Left renal cortex interstitium (tissue), 4 donors: ENCODE measurements at places on chromosomes 3 and 15. TPM values are rescaled to one million over a fixed set of nuclear protein-coding genes. Genes with fewer than 3 reads are reported as not detected.

ASB14 gene
- 0.52 TPM for polyA plus RNA-seq

VIPR1 gene
- 1.1 TPM for polyA plus RNA-seq

GOLGA6L4 gene
- 25.2 TPM for polyA plus RNA-seq

GRCh38 chr3:178370387-178370786, 165.8 kb upstream of the KCNMB2 start:
- DNase-seq: no peak

DNA sequence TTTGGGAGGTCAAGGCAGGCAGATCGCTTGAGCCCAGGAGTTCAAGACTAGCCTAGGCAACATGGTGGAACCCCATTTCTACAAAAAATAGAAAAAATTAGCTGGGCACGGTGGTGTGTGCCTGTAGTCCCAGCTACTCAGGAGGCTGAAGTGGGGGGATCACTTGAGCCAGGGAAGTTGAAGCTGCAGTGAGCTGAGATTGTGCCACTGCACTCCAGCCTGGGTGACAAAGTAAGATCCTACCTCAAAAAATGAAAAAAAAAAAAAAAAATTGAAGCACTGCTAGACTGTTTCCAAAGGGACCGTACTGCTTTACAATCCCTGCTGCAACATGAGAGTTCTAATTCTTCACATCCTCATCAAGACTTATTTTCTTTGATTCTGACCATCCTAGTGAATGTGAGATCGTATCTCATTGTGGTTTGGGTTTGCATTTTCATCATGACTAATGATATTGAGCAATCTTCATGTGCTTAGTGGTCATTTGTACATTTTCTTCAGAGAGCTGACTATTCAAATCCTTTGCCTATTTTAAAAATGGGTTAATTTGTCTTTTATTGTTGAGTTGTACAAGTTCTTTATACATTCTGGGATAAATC, 10.8 kb downstream of the CMTM8 start:
- no peak for DNase-seq

GRCh38 chr3:150830094-150830681, 67.2 kb upstream of the SIAH2 start:
- DNase-seq: no peak

DNA sequence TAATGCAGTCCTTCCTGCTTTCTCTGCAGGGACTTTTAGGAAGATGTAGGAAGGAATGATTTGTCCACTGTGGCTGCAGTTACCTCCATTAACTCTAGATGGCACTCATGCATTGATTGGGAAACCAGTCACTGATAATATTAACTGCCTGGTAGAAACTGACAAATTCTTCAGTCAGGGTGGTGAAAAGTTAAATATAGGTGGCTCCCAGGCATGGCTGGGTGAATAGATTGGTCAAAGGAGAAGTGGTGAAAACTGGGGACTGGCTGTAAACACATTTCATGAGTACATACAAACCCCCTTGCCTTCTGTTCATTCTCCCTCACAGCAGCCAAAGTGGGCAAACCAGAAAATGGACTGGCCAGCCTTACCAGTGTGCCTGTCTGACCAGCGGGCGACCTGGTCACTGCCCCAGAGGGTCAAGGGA, 333.4 kb downstream of the THSD4 start:
- DNase-seq: no peak

RPP25 gene
- polyA plus RNA-seq: 2.8 TPM

GRCh38 chr3:194294895-194295214, 56.3 kb downstream of the CPN2 start:
- no peak for DNase-seq

DNA sequence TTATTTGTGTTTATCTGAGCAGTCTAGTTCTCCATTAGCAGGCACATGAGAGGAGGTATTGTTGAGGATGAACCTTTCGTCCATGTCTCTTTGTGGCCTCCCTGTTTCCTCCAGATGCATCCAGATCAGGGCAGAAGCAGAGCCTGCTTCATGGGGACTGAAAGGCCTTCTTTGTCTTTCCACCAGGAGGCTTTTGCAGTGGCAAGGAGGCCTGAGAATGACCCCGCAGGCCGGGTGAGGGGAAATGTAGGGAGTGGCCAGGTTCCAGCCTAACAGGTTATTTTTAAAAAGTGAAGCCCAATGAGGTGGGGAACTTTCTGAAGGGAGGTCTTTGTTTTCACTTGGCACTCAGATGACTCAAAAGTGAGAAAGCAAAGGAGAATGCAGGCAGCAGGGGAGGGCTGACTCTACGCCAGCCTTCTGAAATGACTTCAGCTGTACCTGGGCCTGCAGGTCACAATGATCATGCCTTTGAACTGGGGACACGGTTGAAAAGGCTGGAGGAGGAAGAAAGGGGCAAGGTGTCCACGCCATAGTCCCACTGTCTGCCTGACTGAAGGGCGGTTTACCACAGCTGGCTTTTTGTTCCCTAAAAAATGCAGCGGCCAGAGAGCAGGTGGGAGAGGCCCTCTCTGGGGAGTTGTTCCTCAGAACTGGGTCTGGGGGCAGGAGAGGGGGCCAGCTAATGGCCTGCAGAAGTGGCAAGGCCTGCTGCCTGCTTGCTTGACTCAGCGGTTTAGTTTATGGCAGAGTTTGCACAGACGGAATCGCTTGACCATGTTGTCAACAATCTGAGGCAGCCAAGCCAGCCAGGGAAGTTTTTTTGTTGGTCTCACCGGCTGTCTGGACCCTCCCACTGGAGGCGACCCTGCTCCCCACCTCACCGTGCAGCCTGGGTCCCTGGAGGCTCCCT, 28.7 kb downstream of the CMTM7 start:
- DNase-seq: no peak

PSTPIP1 gene
- polyA plus RNA-seq: 2.4 TPM

DNA sequence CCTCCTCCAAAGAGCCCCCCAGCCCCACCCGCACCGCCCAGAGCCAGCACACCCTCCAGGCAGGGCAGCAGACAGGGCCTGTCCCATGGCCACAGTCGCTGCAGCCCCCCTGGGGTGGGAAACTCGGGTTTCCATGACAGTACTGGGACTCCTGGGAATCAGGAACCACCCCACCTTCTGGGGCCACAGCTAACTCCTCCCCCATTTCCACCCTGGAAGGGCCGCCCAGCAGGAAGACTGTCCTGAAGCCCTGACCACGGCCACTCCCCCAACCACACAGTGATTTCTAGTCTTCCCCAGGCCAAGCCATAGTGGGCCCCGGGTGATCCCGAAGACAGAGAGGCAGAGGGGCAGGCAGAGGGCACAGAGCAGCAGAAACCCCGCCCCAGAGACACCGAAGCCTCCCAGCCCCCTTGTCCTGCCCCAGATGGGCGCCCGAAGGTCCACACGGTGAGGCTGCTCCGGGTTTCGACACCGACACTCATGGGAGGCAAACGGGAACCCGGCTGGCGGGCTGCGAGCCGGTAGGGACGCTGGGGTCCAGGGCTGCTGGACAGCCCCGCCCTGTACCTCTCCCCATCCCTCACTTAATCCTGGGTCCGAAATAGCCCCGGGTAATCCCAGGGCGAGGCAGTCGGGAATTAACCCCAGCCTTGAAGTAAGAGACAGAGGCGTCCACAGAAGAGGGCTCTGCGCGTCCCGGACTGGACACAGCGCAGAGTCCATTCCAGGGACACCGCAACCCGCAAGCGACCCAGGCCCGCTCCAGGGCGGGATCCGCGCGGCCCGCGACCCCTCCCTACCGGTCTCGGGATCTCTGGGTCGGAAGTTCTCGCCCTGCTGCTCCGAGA, 138.4 kb downstream of the NUP210 start:
- no peak for DNase-seq

DNA sequence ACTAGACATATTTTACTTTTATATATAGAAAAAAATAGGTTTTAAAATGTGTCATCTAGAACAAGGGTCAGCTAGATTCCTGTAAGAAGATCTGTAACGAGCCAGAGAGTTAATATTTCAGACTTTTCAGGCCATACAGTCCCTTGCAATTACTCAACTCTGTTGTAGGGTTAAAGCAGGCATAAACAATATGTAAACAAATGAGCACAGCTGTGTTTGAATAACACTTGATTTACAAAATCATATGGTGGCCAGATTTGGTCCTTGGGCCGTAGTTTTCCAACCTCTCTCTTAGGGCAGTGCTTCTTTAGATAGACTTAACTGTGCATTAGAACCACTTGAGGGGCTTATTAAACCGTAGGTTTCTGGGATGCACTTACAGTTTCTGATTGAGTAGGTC, 19.6 kb downstream of the LRRC57 start:
- no peak for DNase-seq

GRCh38 chr15:39542385-39543065, 38.4 kb upstream of the THBS1 start:
- no peak for DNase-seq

- DNase-seq: peak; percentile 45
These were observed 79.8 kb downstream of the RHCG start for GRCh38 chr15:89416339-89417183.

CRABP1 gene
- 73.0 TPM for polyA plus RNA-seq

- DNase-seq: no peak
These were observed 2.2 kb downstream of the RGMA start for GRCh38 chr15:93086791-93087190.

GRCh38 chr3:14397531-14397930, 4.9 kb upstream of the SLC6A6 start:
- no peak for DNase-seq

GRCh38 chr15:41060505-41060904, 55.6 kb downstream of the INO80 start:
- no peak for DNase-seq

DNA sequence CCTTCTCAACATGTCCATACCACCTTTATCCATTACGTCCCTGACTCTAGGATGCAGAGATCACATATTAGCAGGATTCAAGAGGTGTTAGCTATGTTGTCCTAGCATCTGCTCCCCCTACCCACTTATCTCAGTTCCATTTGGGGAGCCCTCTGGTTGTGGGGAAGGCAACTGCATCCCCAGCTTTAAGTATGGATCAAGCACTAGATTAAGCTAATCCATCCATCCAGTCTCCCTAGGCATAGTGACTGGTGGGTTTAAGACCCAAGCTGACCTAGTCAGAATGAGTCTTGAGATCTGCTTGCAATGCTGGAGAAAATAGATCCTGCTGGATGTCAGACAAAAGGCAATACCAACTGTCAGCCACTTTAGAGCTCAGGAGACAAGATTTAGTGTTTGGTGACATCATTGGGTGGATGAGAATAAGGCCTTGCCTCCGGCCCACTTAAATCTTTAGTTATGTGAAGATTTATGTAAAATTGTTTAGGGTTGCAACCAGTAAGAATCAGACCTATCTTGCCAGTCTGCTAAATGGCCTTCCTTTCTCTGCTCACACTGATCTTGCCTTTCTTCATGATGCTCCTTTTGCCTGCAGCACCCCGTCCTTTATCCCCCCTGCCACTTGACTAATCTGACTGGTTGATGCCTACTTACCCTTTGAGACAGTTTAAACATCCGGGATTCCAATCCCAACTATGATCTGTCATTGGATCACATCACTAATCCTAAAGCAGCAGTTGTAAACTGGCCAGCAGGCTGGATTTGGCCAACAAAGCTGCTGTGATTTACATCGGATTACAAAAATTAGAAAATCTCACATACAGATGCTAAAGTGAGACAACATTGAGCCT, 2.1 kb upstream of the ISY1 start:
- no peak for DNase-seq

DNA sequence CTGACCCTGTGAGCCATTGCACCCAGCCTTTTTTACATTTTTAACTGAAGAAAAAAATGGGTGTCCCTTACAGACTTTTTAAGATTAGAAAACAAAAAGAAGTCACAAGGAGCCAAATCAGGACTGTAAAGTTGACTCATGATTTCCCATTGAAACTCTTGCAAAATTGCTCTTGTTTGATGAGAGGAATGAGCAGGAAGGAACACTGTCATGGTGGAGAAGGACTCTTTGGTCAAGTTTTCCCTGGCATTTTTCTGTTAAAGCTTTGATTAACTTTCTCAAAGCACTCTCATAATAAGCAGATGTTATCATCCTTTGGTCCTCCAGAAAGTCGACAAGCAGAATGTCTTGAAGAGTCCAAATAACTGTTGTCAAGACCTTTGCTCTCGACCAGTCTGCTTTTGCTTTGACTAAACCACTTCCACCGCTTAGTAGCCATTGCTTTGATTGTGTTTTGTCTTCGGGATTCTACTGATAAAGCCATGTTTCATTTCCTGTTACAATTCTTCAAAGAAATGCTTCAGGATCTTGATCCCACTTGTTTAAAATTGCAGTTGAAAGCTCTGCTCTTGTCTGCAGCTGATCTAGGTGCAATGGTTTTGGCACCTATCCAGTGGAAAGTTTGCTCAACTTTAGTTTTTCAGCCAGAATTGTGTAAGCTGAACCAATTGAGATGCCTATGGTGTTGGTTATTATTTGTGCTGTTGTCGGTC, 369.4 kb downstream of the MAGI1 start:
- DNase-seq: no peak

TMOD2 gene
- 5.8 TPM for polyA plus RNA-seq

DNA sequence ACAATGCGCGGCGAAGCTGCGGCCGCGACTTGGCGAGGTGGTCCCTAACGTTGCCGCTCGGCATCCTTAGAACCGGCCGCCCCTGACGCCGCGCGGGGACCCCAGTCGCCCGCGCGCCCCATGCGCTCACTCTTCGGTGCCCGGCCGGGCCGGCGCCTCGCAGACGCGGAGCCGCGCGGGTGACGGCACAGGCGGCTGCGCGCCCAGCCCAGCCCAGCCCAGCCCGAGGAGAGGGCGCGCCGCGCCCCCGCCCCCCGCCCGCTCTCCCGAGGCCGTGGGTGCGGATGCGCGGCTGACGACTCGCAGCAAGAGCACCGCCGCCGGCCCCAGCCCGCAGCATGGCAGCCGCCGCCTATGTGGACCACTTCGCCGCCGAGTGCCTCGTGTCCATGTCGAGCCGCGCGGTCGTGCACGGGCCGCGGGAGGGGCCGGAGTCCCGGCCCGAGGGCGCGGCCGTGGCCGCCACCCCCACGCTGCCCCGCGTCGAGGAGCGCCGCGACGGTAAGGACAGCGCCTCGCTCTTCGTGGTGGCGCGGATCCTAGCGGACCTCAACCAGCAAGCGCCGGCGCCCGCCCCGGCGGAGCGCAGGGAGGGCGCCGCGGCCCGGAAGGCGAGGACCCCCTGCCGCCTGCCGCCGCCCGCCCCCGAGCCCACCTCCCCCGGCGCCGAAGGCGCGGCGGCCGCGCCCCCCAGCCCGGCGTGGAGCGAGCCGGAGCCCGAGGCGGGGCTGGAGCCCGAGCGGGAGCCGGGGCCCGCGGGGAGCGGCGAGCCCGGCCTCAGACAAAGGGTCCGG, 437 bp downstream of the KLF13 start:
- no peak for DNase-seq

GRCh38 chr3:45054196-45054857, 28.2 kb downstream of the CLEC3B start:
- DNase-seq: no peak

DNA sequence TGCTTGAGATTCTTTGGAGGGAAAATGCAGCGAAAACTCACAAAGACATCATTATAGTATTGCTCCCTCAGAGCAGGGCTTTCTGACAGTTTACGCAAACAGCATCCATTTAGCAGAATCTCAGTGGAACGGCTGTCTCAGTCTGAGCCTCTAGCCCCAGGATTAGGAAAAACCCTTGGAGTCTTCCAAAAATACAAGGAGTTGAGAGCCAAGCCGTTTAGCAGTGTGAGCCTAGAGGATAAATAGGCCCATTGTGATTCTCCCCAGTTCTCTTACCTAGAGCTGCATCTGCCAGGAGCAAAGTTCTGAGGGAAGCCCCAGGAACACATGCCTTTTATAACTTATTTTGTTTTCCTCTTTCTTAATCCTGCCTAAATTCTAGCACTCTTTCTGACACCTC, 359.6 kb downstream of the NTRK3 start:
- DNase-seq: no peak
